ENCODE measurements at places on chromosomes 6 and 20. TPM values are rescaled to one million over a fixed set of nuclear protein-coding genes. Genes with fewer than 3 reads are reported as not detected.

GRCh38 chr6:75300531-75300855 lies 15.9 kb upstream of the TMEM30A start:
- no peak overlapping the region for H3K4me3 ChIP-seq
- no peaks in the 10 kb centered on the region for H3K4me1 ChIP-seq
- no peak overlapping the region for H3K27ac ChIP-seq
- no peak for DNase-seq
- H3K36me3 ChIP-seq = peaks cover 2% of the 10 kb centered on the region
- peaks cover 3% of the 10 kb centered on the region for H3K27me3 ChIP-seq

- no peaks in the 10 kb centered on the region for H3K27me3 ChIP-seq
- peak; percentile 85 for DNase-seq
- peak overlapping the region; percentile 96 for H3K27ac ChIP-seq
- H3K4me3 ChIP-seq = peak overlapping the region; percentile 78
Observed at GRCh38 chr20:57399587-57400155, 8.5 kb downstream of the RBM38 start.

Gene DNAH8
- total RNA-seq = 0.22 TPM

Gene IRF4
- 705 TPM for total RNA-seq

- H3K4me1 ChIP-seq = no peaks in the 10 kb centered on the region
- no peaks in the 10 kb centered on the region for H3K27me3 ChIP-seq
- no peak overlapping the region for H3K4me3 ChIP-seq
- H3K27ac ChIP-seq = no peak overlapping the region
- DNase-seq = no peak
Observed at GRCh38 chr6:159311618-159312017, 142.4 kb downstream of the FNDC1 start.

DNA sequence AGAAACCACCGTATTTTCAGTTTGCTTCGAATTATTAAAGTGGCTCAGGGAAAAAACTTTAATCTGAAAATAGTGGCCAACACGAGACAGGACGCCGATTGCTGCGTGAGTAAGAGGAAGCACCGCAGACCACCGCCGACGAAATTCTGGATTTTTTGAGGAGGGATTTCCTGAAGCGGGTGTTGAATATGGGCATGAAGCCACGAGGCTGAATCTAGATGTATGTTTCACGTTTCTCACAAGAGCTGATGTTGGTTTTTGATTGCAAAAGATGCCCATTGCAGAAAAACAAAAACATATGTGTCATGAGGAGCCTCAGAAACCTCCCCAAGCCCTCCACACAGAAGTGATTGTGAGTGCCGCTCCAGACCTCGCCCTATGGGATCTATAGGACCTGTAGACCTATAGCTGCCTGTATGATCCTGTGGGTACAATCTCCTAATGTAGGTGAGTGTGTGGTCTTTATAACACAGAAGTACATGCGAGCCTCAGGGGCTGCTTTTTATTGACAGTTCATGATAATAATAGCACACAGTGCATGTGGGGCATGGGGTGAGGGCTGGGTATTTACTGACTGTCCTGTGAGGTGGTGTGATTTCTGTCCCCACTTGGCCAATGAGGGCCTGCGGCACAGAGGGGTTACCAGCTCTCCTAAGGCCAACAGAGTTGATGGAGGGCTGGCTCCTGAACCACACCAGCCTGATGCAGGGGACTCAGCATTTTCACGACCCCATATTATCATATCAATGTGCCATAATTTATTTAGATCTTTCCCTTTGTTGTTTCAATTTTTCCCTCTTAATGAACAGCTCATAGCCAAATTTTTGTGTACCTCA lies 243.9 kb downstream of the DLL1 start:
- DNase-seq = no peak
- H3K36me3 ChIP-seq = no peaks in the 10 kb centered on the region
- no peaks in the 10 kb centered on the region for H3K27me3 ChIP-seq
- no peak overlapping the region for H3K27ac ChIP-seq
- no peak overlapping the region for H3K4me3 ChIP-seq
- H3K4me1 ChIP-seq = no peaks in the 10 kb centered on the region

- H3K36me3 ChIP-seq = no peaks in the 10 kb centered on the region
- peaks cover 10% of the 10 kb centered on the region for H3K27me3 ChIP-seq
- no peak overlapping the region for H3K4me3 ChIP-seq
- no peak for DNase-seq
- H3K4me1 ChIP-seq = peaks cover 7% of the 10 kb centered on the region
Observed at GRCh38 chr6:166237617-166238016, 70.0 kb upstream of the TBXT start.

Gene SNRPB2
- total RNA-seq = 109 TPM

DNA sequence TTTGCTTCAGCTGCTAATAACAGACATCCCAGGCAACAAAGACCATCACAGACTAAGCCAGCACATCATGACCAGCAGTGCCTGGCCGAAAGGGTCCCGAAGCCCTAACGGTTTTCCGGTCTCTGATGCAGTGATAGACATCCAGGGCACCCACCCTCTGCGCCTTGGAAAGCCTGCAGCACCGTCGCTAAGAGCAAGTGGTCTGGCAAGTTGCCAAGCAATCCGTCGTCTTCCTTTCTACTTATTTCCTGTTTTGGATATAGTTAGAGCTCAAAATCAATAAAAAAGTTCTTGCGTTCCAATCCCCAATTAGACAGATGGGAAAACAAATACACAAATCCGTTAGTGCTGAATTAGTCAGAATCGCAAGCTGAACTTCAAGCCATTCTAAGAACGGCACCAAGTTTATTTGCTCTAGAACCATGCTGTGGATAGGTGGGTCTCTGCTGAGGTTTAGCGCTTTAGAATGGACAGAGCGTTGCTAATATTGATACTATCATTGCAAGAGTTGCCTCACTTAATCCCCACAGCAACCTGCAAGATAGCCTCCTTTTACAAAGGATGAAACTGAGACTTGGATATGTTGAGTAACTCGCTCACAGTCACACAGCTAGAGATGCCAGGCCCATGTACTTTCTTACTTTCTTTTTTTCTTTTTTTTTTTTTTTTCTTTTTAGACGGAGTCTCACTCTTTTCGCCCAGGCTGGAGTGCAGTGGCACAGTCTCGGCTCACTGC lies 163.3 kb upstream of the SNX9 start:
- no peaks in the 10 kb centered on the region for H3K4me1 ChIP-seq
- H3K27me3 ChIP-seq = no peaks in the 10 kb centered on the region
- H3K36me3 ChIP-seq = no peaks in the 10 kb centered on the region
- H3K27ac ChIP-seq = no peak overlapping the region
- no peak for DNase-seq

Gene LHFPL5
- not detected for total RNA-seq

Gene SLC2A10
- not detected for total RNA-seq

GRCh38 chr20:23362392-23363256 lies 642 bp downstream of the GZF1 start:
- peaks cover 2% of the 10 kb centered on the region for H3K27me3 ChIP-seq
- H3K4me3 ChIP-seq = peak overlapping the region; percentile 91
- peak; percentile 49 for DNase-seq
- peaks cover 50% of the 10 kb centered on the region for H3K4me1 ChIP-seq
- H3K27ac ChIP-seq = peak overlapping the region; percentile 84

GRCh38 chr6:87660226-87660911 lies 41.7 kb downstream of the AKIRIN2 start:
- no peaks in the 10 kb centered on the region for H3K27me3 ChIP-seq
- peaks cover 11% of the 10 kb centered on the region for H3K4me1 ChIP-seq
- H3K27ac ChIP-seq = no peak overlapping the region
- peaks cover 37% of the 10 kb centered on the region for H3K36me3 ChIP-seq
- DNase-seq = no peak

Gene SLC32A1
- total RNA-seq = not detected

GRCh38 chr20:49595346-49595745 lies 27.4 kb upstream of the PTGIS start:
- no peaks in the 10 kb centered on the region for H3K27me3 ChIP-seq
- peak overlapping the region; percentile 100 for H3K27ac ChIP-seq
- peaks cover 45% of the 10 kb centered on the region for H3K36me3 ChIP-seq
- no peak for DNase-seq

Gene CLVS2
- total RNA-seq = not detected

GRCh38 chr20:35718972-35719635 lies 19.9 kb downstream of the ROMO1 start:
- no peak overlapping the region for H3K4me3 ChIP-seq
- H3K27ac ChIP-seq = no peak overlapping the region
- no peak for DNase-seq
- H3K36me3 ChIP-seq = peaks cover 64% of the 10 kb centered on the region
- H3K27me3 ChIP-seq = no peaks in the 10 kb centered on the region
- peaks cover 43% of the 10 kb centered on the region for H3K4me1 ChIP-seq

Gene ELOVL4
- total RNA-seq = 1.3 TPM

- H3K27ac ChIP-seq = no peak overlapping the region
- H3K4me1 ChIP-seq = no peaks in the 10 kb centered on the region
- no peak for DNase-seq
Observed at GRCh38 chr6:120903836-120904235, 430.4 kb downstream of the TBC1D32 start.

DNA sequence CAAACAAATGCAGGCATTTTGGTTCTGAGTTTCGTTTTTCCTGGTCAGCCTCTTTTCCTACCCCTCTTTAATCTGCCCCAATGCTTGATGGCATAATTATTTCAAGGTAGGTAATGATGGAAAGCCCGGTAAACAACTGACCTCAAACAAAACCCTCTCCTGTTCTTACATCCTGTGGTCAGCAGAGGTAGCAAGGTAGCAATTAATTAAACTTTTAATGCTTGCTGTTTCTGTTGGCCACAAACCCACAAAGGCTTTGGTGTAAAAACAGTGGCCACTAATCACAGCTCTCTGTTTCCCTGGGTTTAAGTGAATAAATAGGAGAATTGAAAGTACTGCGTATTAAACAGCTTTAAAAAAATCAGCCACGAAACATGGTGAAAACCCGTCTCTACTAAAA lies 261.5 kb upstream of the SOX4 start:
- no peak for DNase-seq
- no peaks in the 10 kb centered on the region for H3K27me3 ChIP-seq
- H3K4me1 ChIP-seq = no peaks in the 10 kb centered on the region
- no peak overlapping the region for H3K27ac ChIP-seq
- no peaks in the 10 kb centered on the region for H3K36me3 ChIP-seq

GRCh38 chr20:43318755-43319297 lies 129.1 kb upstream of the PTPRT start:
- H3K27me3 ChIP-seq = no peaks in the 10 kb centered on the region
- no peak overlapping the region for H3K27ac ChIP-seq
- H3K4me3 ChIP-seq = no peak overlapping the region
- no peaks in the 10 kb centered on the region for H3K36me3 ChIP-seq
- H3K4me1 ChIP-seq = no peaks in the 10 kb centered on the region

DNA sequence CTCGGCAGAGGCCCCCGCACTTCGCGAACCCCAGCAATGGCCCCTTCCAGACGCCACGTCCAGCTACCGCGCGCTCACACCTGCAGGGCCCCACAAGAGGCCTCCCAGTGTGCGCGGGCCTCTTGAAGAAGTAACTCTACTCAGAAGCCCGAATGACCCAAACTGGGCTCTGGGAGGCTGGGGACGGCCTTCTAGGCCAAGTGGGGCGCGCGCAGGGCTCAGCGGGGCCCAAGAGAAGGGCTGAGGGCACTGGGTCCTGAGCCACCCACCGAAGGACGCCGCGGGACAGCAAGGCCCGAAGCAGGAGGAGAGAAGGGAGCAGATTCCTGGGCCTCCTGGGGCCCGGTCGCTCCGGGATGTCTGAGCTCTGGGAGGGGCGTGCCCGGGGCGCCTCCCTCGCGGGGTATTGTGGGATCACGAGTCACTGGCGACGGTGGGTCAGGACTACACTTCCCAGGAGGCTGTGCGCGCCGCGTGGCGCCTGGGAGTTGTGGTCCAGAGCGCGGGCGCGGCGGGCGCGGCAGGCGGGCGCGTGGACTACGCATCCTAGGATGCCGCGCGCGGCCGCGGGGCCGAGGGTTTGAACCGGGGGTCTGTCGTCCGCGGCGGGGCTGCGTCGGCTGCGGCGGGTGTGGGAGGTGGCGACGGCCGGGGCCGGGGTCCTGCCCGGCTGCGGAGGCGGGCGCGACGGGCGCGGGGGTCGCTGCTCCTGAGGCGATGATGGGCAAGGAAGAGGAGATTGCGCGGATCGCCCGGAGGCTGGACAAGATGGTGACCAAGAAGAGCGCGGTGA lies at the start of gene TCEA2:
Gene TCEA2 (plus strand): TSS at position 603 of the 793 bp plus-strand sequence. CDS start 115 bp downstream, at position 718.
- H3K27me3 ChIP-seq = no peaks in the 10 kb centered on the region
- peaks cover 44% of the 10 kb centered on the region for H3K4me1 ChIP-seq
- DNase-seq = peak; percentile 97
- H3K36me3 ChIP-seq = no peaks in the 10 kb centered on the region
- peak within 1 kb of the TSS; percentile 69 for H3K27ac ChIP-seq

- H3K27me3 ChIP-seq = no peaks in the 10 kb centered on the region
- no peaks in the 10 kb centered on the region for H3K4me1 ChIP-seq
Observed at GRCh38 chr6:47992809-47993208, 118.2 kb downstream of the PTCHD4 start.

DNA sequence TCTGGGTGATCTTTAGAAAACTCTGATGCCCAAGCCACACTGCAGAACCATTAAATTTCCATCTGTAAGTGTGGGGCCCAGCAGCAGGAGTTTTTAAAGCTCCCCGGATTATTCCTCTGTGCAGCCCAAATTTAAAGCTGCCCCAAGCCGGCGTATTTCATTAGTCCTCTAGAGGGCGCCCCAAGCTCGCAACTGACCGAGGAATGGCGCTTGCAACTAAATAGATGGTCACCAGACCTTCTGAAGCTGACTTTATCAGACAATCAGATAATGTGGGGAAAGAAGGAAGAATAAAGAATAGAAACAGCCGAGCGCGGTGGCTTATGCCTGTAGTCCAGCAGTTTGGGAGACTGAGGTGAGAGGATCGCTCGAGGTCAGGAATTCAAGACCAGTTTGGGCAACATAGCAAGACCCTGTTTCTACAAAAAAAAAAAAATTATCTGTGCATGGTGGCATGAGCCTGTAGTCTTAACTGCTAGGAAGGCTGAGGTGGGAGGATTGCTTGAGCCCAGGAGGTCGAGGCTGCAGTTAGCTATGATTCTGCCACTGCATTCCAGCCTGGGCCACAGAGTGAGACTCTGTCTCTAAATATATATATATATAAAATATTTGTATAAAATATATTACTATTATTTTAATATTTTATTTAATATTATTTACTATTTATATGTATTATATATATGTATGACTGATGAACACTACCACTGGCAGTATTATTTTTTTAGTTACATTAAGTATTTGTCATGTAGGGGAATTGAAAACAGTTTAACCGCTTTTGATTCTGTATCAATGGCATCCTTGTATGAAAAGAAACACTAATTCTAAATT lies 56.0 kb downstream of the OTOR start:
- DNase-seq = peak; percentile 68
- no peaks in the 10 kb centered on the region for H3K36me3 ChIP-seq
- H3K27me3 ChIP-seq = peaks cover 30% of the 10 kb centered on the region
- no peaks in the 10 kb centered on the region for H3K4me1 ChIP-seq
- H3K4me3 ChIP-seq = no peak overlapping the region
- no peak overlapping the region for H3K27ac ChIP-seq

All from activated CD4-positive, alpha-beta memory T cell treated with anti-CD3 and anti-CD28 coated beads for 36 hours (primary cell).